ENCODE measurements at places on chromosomes 6 and 20. TPM values are rescaled to one million over a fixed set of nuclear protein-coding genes. Genes with fewer than 3 reads are reported as not detected.

NINL gene
- total RNA-seq = 5.3 TPM

CBLN4 gene
- not detected for total RNA-seq

MYLK4 gene
- total RNA-seq = 0.20 TPM

ZNF292 gene
- total RNA-seq = 56.4 TPM

HLA-DRB5 gene
- 4.8 TPM for total RNA-seq

BMP7 gene
- total RNA-seq = 3.2 TPM

PRDM1 gene
- 7.2 TPM for total RNA-seq

CLIC5 gene
- 74.9 TPM for total RNA-seq

LRRN4 gene
- not detected for total RNA-seq

STMND1 gene
- 2.8 TPM for total RNA-seq

ULBP2 gene
- 0.47 TPM for total RNA-seq

THEMIS gene
- 0.96 TPM for total RNA-seq

MRPS10 gene
- total RNA-seq = 33.0 TPM

SCRT2 gene
- total RNA-seq = not detected
